CD4-positive, alpha-beta T cell treated with Interleukin-4 for 4 hours (primary cell): ENCODE measurements at places on chromosomes 12 and 14.
A peak's percentile ranks its signal among the peaks of the same experiment; 100 is the strongest.

GRCh38 chr14:64867182-64867581 is 12.5 kb downstream of the SPTB start:
- no peak for DNase-seq

DNA sequence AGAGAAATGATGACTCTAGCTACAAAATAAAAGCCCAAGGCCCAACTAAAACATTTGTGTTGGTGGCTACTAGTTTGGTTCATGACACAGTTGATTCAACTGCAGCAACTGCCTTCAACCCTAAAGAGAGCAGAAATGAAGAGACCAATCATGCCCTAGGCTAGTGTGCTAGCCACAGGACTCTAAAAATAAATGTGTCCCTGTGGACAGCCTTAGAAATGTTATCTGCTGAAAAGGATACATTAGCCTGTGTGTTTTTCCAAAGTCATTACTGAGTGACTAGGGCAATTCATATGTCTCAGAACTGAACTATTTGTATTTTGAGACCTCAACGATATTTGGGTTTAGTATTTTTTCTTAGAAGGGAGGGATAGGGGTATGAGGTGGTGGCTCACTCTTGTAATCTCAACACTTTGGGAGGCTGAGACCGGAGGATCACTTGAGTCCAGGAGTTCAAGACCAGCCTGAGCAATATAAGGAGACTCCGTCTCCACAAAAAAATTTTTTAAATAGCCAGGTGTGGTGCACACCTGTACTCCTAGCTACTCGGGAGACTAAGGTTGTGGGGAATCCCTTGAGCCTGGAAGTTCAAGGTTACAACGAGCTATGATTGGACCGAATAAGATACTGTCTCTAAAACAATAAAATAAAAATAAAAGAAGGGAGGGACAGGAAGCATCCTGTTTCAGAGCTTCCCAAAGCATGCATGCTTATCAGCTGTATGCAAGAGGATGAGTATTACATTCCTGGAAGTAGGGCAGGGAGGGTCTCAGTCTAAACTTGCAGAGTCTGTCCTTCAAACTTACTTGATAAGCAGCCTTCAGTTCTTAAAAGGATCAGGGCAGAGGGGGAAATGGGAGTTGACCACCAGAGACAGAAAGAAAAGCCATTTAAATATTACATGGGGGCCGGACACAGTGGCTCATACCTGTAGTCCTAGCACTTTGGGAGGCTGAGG is 29.6 kb upstream of the NAP1L1 start:
- DNase-seq, result no peak

DNA sequence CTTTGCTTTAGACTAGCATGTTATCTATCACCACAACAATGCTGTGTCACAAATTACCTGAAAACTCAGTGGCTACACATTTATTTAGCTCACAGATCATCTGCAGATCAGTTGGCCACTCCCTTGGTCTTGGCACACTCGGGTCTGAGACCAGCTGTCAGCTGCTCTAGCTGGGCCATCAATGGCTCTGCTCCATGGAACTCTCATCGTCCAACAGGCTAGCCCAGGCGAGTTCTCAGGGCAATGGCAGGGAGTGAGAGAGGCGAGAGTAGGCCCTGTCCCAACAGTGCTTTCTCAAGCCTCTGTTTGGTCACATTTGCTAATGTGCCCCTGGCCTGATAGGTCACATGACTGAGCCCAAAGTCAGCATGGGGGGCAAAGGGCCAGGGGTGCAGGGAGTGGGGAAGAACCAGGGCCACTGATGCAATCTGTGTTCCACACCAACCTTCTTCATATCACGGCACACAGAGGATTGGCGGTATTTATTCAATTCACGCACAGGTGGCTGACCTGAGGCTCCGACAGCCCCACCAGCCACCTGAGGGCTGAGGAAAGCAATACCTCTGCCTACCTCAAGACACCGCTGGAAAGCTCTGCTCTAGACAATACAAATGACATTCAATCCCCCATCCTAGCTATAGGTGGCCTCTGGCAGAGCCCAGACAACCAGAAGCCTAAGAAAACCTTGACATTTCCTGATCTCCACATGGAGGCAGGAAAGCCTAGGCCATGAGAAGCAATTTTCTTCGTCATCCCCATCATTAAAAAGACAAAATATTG is 82.5 kb downstream of the NT5DC3 start:
- DNase-seq, result no peak

GRCh38 chr14:21087294-21088091 is 11.0 kb downstream of the ZNF219 start:
- DNase-seq, result peak; percentile 99

DNA sequence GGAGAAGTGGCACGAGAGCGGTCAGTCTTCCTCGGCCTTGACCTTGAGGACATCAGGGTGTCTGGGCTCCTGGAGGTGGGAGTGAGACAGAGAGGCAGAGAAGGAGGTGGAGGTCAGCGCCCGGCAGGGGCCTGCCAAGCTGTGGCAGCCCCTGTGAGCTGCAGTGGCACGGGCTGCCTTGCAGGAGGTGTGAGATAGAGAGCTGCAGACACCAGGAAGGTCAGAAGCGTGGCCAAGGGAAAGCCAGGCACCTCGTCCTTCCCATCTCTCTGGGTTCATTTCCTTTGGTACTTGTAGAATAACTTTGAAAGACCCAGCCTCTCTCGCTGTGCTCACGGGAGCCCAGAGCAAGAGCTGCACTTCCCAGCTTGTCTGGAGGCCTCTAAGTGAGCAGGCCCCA is 98.1 kb downstream of the TSPAN9 start:
- no peak for DNase-seq

DNA sequence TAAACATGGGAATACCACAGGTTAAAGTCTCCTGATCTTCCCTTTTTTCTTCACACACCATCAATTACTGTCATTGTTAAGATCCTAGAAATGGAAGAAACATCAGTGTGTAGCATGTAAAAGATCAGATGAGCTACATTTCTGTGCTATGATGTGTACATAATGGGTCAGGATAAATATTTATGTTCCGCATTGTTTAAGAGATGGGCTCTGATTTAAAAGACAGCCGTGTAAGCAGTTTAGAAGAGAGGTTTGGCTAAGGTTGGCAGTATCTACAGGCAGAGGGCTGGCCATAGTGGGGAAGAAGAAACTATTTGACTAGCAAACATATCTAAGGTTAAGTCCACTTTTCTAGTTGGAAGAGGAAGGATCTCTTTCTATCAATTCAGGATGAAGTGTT is 49.4 kb downstream of the LRRC9 start:
- no peak for DNase-seq

GRCh38 chr12:75592086-75592485 is 80.7 kb upstream of the KRR1 start:
- no peak for DNase-seq

DNA sequence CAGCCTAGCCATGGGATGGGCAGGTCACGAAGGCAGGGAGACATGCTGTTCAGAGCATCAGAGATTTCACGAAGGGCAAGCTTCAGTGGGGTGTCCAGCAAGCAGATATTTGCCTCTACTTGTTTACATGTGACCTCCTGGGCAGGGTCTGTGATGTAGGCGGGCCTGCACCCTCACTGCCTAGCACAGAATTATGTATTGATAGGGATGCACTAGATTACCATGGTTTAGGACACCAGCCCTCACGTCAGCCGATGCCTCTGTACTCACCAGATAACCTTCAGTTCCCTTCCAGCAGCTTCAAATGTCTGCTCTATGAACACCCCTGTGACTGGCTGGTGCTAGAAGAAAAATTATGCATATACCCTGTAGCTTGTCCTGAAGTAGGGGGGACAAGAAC is 5.1 kb upstream of the EIF5 start:
- DNase-seq, result no peak

GRCh38 chr12:3135522-3136461 is 58.6 kb downstream of the TSPAN9 start:
- peak; percentile 47 for DNase-seq

- DNase-seq, result no peak
These were observed 295.0 kb upstream of the RTL1 start for GRCh38 chr14:101198398-101199027.

- DNase-seq, result no peak
These were observed 172.8 kb downstream of the NELL2 start for GRCh38 chr12:44703182-44703910.

DNA sequence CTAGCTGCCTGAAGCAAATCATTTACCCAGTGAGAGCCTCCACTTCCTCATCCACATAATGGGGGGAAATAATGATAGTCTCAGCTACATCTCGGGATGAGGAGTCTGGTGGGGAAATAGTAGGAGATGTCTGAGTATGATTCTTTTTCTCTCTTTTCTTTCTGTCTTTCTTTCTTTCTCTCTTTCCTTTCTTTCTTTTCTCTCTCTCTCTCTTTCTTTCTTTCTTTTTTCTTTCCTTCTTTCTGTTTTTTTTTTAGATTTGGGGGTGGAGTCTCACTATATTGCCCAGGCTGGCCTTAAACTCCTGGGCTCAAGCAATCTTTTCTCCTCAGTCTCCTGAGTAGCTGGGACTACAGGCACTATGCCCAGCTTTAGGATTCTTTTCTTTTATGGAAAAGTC is 12.8 kb downstream of the HOXC4 start:
- no peak for DNase-seq
